ENCODE measurements at places on chromosomes 12 and 14.

- DNase-seq = peak; percentile 54
These were observed 264.3 kb upstream of the FOXN3 start for GRCh38 chr14:89681086-89682018.

- DNase-seq = no peak
These were observed 217.3 kb downstream of the SYT10 start for GRCh38 chr12:33222357-33222756.

DNA sequence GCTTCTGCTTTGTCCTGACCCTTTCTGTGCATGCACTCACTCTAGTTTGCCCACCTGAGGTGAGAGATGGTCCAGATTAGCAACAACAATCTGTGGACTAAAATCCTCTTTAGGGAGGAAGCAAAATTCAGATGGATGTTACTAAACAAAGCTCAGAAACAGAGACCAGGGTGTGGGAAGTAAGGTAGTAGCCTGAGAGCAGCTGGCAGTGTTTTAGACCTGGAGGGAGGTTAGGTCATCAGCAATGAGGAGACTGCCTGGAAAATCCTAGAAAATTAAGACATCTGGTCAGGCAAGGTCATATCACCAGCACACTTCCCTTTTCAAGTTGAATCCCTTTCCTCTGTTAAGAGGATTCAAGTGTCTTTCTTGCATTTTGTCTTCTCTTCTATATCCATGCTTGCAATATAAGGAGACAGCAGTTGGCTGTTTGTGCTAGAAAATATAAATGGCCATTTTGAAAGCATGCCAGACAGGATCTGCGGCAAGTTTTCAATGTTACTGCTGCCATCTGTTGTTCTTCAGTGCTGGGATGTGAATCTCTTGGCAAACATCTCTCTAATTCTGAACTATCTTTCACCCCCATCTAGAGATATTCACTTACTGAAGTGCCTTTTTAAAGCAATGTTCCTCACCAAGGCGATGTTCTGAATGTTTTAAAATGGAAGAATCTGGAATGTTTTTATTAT, 266.4 kb downstream of the NAV3 start:
- no peak for DNase-seq

DNA sequence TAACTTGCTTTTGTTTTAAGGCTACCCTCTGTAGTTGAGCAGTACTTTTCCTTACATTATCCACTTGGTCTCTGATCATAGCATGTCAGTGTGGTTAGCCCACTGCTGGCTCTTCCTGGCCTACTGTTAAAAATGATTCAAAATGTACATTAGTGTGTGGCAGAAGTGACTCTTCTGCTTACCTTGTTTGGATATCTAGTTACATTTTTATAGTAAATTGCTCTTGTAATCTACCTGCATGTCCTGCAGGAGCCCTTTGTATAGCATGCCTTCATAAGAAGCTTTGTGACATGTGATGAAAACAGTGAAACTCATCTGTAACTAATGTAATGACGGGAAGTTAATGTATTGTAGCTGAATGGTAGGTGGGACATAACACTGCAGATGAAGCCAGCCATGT, 8.1 kb downstream of the SPATS2 start:
- no peak for DNase-seq

GRCh38 chr12:53568809-53569557, 57.2 kb downstream of the ATF7 start:
- no peak for DNase-seq

DNA sequence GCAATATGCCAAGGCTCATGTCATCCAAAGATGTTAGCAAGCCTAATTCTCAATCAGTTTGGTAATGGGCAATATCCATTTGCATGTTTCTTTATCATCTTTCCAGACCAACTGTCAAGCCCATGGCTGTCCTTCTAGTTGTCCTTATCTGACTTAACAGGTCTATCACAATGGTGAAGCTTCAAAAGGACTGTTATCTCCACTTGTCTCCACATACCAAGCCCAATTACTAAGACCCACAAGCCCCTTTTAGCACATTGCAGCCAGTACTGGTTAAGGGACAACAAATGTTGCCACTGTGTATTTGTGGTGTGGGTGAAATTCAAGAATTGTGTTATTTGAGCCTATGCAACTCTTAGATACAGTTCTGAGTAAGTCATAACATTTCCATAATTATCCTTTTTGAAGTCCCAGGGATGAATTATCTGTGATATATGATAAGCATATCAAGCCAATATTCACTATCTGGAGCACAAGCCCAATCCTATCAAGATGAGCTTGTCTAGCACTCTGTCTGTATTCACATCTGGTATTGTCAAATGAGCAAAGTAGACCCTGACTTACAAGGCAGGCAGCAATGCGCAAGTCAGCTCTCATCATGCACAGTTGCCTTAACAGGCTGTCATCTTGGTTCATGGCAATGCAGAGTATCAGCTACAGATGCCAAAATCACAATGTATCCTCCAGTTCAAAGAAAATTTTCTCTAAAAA, 19.3 kb upstream of the ST8SIA1 start:
- DNase-seq = no peak

- no peak for DNase-seq
These were observed 4.1 kb downstream of the BMP4 start for GRCh38 chr14:53952533-53952932.

GRCh38 chr12:48514728-48515127, 10.7 kb upstream of the OR8S1 start:
- no peak for DNase-seq

DNA sequence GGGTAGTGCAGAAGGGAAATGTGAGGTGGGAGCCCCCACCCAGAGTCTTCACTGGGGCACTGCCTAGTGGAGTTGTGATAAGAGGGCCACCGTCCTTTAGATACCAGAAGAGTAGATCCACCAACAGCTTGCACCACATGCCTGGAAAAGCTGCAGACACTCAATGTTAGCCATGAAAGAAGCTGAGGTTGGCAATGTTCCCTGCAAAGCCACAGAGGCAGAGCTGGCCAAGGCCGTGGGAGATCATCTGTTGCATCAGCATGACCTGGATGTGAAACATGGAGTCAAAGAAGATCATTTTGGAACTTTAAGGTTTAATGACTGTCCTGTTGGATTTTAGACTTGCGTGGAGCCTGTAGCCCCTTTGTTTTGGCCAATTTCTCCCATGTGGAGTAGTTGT, 468.4 kb upstream of the FOXG1 start:
- no peak for DNase-seq

DNA sequence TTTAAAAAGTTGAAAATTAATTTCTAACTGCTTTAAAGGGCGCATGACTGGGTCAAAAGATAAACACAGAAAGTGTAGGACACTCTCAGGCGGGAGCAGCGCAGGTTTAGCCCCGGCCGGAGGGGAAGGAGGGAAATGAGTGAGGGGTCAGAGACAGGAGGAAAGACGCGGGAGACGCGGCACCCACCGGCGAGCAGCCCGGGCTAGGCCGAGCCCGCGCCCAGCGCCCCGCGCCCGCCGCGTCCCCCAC, 591 bp downstream of the GXYLT1 start:
- DNase-seq = no peak

DNA sequence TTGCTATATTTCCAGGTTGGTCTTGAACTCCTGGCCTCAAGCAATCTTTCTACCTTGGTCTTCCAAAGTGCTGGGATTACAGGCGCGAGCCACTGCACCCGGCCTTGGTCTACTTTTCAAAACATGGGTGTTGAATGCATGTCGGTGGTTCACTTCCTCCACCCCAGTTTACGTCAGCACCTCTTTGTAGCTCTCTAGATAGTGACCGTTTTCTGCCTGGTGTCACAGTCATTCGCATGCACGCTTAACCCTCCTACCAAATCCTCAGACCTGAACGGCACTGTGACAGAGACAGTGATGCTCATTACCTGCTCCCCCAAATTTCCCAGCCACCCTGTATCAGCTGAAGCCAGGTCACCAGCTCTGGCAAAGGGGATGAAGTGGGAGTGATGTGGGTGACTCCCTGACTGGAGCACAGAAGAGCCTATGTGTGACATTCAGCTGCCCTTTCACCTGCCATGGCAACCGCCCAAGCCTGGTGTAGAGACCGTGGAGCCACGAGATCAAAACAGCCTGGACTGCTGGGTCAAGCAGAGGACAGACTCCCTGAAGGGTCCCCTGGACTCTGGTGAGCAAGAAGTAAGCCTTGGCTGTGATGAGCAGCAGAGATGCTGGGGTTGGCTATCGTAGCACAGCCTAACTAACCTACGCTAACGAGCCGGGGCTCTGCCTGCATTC, 66.2 kb upstream of the GPR68 start:
- peak; percentile 25 for DNase-seq

- no peak for DNase-seq
These were observed 3.2 kb downstream of the SERPINA9 start for GRCh38 chr14:94472842-94473241.

- DNase-seq = no peak
These were observed 5.5 kb downstream of the NOPCHAP1 start for GRCh38 chr12:104991565-104992128.

DNA sequence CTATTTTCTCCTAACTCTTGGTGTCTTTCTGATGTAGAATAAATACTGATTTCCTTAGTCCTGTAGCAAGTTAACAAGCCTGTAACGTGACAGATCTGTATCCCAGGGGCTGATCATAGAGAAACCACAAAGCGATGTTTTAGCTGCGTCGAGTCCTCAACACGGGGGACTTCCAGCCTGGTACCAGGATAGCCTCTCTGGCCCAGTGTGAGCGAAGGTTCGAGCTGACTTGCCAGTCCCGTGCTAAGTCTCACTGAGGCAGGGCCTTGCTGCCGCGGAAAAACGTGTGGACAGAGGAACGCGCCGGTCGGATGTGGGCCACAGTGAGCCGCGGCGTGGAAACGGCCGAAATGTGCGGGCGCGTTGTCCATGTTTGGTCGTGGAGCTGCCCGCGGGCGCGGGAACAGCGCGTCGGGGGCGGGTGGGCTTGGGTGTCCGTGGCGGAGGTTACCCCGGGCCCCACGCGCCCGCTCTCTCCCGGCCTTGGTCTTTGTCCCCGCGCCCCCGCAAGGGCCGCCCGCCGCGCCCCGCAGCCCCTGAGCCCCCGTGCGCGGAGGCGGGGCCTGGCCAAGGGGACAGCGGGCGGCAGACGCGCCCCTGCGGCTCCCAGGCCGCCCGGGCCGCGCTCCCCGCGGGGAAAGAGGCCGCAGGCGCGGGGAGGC, 531 bp upstream of the EML1 start:
- no peak for DNase-seq

DNA sequence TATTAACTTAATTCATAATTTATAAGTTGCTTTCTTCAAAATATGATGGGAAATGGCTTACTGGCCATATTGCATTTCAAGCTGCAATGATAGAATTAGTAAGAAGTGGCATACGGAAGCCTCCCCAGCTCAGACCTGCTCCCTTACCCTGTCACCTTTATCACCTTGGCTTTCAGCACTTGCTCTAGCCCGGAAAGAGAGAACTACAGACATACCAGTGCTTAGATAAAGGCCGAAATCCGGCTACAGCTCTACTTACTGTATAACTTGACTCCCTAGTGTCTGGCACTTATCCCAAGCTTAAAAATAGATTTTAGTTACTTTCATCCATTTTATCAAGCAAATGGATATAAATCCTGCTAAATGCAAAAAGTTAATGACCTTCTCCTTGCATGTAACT, 42.5 kb downstream of the PKP2 start:
- DNase-seq = no peak

- no peak for DNase-seq
These were observed 56.9 kb downstream of the PHETA1 start for GRCh38 chr12:111312016-111312415.

GRCh38 chr12:2137711-2138110, 84.9 kb downstream of the CACNA1C start:
- DNase-seq = no peak

DNA sequence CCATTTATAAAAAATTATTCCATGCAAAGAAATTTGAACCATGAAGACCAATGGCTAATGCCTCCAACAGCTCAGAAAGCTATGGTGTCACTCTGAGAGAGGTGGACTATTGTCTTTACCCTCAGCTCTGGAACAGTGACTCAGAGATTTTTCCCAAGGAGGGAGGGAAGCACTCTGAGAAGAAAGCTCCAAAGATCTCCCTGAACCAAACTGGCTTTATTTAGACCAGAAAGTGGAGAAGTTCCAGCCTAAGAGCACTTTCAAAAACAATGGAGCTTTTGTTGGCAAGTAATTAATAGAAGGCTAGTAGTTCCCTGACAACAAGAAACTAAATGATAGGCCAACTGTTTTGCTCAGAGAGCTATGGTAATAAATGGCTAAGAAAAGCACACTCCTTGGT, 599.9 kb upstream of the MDGA2 start:
- no peak for DNase-seq

GRCh38 chr12:71599210-71599609, 64.4 kb downstream of the ZFC3H1 start:
- DNase-seq = no peak

DNA sequence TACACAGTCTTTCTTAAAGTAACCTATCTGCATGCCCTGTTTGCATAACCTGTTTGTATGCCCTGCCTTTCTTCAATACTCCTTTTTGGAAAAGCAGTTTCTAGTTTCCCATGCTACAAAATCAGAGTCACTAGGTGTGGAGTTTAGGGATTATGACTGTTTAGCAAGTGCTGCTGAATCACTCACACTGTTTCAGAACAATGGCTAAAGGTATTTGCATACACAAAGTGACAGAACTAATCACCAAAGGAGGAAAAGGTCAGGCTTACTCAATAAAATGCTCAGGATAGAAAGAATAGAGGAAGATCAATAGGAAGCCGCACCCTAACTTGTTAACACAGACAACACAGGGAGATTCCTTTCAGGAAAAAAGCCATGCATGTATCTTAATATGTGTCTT, 19.4 kb downstream of the EGLN3 start:
- DNase-seq = no peak

GRCh38 chr14:65132855-65133254, 30.5 kb upstream of the MAX start:
- no peak for DNase-seq

GRCh38 chr12:8508910-8509841, 4.1 kb upstream of the CLEC4D start:
- DNase-seq = no peak

DNA sequence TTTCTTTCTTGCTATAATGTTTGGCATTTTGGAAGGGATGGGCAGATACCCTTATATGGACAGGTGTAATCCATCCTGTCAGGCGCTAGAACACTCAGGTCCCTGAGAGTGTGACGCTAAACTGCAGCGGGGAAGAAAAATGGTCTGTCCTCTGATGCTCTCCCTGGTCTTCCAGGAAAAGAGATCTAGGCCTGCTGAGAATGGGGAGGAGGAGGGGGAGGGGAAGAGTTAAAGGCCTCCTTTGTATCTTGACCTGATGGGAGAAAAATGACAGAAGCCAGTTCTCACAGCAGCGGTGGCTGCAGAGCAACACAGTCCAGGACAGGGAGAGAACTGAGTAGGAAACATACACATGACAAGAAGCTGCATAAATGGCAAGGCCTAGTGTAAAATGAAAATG, 61.1 kb downstream of the RPS6KA5 start:
- no peak for DNase-seq

DNA sequence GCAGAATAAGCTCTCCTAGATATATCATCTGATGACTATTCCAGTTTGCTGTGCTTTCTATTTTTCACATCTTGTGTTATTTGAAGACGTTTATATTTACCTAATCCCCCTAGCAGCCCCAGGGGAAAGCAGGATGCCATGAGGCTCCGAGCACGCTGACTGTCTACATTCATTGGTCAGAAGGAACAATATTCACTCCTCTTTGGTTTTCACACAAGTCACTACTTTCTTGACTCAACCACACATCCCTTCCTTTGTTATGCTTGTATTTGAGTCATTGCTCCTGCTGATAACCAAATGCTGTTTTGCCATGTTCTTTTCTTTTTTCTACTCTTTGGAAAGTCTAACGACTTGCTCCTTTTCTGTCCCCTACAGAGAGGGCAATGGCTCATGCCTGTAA, 86.5 kb upstream of the SLC38A2 start:
- DNase-seq = peak; percentile 9

Data from activated CD4-positive, alpha-beta T cell treated with anti-CD3 and anti-CD28 coated beads, Interleukin-2, amount 50 U/mL, for 4 hours (primary cell).